ENCODE measurements at places on chromosomes 16 and 17.

DNA sequence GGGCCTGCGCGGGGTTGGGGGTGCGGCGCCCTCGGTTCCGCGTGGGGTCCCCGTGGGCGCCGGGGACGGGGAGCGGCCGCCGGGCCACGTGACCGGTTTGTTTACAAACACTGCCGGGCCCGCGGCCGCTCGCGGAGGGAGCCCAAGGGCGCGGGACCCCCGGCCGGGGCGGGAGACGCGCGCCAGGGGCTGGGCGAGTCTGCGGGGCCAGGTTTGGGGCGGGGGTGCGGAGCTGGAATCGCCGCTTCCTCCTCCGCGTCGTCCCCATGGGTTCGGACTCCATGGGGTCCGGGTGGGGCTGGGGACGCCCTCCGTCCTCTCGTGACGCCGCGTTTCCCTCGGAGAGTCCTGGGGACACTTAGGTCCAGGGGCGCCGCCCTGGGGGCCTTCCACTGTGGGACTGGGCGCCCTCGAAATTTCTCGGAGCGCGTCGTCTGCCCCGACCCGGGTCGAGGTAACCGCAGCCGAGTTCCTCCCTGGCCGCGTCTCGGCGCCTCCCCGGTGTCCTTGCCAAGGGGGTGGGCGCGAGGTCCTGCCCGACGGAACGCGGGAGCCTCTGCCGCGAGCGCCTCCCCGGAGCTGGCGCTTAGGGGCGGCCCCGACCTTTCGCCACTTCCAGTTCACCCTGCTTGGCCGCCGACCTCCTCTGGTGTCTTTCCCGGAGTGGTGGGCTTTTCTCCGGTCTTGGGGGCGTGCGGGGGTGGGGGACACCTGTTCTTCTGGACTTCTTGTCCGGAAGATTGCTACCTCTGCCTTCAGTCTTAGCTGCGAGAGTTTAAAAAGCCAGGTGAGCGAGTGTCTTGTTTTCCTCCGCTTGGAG lies 684 bp downstream of the YPEL2 start:
- DNase-seq = peak; percentile 76

- no peak for DNase-seq
These were observed 16.1 kb downstream of the TRAF7 start for GRCh38 chr16:2171601-2172178.

- peak; percentile 70 for DNase-seq
These were observed 226.2 kb downstream of the CCDC182 start for GRCh38 chr17:57518587-57519581.

GRCh38 chr17:68612209-68612922 lies 11.2 kb upstream of the FAM20A start:
- DNase-seq = no peak

DNA sequence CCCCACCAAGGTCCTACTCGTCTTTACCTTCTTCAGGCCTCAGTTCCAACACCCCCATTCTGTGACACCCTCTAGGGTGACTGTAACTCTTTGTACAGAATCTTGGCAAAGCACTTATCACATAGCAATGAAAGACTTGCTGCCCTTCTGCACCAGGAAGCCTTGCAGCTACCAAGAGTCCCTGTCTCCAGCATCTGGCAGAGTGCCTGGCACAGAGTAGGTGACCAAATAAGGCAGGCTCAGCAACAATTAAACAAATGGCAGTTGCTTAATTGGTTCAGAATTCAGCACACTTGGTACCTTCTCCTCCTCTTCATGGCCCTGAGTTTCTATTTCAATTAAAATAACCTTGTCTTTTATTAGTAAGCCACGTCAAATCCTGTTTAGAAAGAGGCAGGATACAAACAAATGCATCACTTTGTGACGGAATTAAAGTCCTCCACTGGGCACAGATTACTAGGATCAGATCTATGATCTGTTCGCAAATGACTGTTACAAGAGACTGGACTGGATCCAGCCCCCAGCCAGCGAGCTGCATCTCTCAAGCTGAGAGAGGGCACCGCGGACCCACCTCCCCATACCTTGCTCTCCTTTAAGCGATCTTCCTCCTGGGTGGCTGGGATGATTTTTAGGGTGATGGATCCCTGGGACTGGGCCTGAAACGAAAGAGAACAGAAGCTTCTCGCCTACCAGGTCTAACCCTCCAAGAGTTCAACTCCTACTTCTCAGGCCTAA lies 9.4 kb downstream of the MPP3 start:
- DNase-seq = no peak

GRCh38 chr16:83205896-83206295 lies 579.1 kb downstream of the CDH13 start:
- no peak for DNase-seq

DNA sequence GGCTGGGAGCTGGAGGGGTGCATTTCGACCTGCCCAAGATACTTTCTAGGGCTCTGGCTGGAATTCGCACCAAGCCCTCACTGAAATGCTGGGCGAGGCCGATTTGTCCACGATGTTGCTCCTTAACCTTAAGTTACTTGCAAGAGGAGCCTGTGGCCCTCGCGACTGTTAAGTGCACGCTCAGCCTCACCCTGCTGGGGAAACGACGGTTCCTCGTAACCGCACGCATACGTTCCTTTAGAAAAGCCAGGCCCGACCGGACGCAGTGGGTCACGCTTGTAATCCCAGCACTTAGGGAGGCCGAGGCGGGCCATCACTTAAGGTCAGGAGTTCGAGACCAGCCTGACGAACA lies 607 bp upstream of the NCOR1 start:
- no peak for DNase-seq

DNA sequence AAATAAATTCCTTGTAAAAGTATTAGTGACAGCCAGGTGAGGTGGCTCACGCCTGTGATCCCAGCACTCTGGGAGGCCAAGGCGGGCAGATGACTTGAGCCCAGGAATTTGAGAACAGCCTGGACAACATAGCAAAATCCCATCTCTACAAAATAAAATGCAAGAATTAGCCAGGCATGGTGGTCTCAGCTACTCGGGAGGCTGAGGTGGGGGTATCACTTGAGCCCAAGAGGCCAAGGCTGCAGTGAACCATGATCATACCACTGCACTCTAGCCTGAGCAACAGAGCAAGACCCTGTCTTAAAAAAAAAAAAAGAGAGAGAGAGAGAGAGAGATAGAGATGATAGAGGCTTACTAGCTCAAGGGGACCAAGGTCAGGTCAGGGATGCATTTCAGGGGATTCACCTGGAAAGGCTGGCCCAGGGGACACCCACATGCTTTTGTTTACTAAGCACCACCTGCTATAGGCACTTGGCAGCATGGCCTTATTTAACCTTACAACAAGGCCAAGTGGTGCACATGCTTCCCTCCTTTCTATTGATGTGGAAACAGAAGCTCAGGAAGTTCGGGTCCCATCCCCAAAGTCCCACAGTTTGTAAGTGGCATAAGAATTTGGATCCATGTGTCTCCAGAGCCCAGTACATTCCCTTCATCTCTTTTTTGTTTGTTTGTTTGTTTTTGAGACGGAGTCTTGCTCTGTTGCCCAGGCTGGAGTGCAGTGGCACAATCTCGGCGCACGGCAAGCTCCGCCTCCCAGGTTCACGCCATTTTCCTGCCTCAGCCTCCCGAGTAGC lies 12.4 kb upstream of the SRCIN1 start:
- DNase-seq = no peak

DNA sequence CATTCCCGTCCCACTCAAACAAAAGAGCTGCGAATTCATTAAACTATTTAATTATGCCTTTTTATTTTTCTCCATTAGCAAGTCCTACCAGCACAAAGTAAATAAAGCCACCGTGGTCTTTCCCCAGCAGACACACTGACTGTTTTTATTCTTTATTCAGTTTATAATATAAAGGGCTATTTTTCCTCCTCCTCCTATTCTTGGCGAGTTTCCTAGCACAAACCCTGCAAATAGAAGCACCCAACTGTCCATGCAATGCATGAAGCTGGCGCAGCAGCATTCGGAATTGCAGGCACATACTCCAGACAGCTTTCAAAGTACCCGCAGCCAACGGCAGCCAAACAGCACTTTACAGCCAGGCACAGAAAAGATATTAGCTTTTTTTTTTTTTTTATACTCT lies 583.4 kb upstream of the PSMD7 start:
- DNase-seq = no peak

GRCh38 chr17:72090108-72090507 lies 30.7 kb upstream of the SOX9 start:
- no peak for DNase-seq

DNA sequence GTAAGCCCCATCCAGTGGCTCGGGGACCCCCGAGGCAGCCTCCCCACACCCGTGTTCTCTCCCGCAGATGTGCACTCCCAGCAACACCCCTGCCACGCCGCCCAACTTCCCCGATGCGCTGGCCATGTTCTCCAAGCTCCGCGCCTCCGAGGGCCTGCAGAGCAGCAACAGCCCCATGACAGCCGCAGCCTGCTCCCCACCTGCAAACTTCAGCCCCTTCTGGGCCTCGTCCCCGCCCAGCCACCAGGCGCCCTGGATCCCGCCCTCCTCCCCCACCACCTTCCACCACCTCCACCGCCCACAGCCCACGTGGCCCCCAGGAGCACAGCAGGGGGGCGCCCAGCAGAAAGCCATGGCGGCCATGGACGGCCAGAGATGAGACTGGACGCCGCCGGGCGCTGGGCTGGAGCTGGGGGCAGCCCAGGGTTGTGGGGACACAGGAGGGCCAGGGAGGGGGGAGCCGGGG lies 5.0 kb downstream of the UBALD2 start:
- no peak for DNase-seq

DNA sequence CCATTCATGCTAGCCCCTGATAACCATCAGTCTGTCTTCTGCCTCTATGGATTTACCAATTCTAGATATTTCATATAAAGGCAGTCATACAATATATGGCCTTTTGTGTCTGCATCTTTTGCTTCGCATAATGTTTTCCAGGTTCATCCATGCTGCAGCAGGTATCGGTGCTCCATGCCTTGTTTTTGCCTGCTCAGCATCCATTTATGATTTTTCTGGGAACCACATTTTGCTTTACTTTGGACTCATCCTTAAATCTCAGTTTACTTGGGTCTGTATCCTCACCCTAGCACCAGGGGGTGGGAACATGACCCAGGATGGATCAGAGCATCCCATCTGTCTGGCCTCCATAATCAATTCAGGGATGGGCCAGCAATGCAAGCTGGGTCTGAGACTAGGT lies 325.7 kb downstream of the XYLT1 start:
- no peak for DNase-seq

- no peak for DNase-seq
These were observed 14.4 kb upstream of the EEF2K start for GRCh38 chr16:22191532-22192260.

DNA sequence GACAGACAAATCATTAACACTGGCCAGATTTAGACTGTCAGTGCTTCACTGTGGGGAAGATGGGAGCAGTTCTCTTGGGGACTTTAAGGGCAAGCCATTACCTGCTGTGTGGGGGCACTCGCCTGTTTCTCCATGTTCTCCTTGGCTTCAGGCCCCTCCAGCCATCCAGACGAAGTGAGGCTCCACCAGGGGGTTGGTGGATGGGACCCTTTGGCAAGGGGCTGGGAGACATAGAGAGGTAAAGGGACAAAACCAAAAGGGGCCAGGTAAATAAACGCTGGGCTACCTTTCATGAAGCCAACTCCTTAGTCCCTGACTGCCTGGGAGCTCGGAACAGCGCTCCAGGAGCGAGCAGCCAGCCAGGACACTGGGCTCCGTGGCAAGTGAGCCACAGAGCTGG lies 14.0 kb downstream of the TBX4 start:
- DNase-seq = no peak

DNA sequence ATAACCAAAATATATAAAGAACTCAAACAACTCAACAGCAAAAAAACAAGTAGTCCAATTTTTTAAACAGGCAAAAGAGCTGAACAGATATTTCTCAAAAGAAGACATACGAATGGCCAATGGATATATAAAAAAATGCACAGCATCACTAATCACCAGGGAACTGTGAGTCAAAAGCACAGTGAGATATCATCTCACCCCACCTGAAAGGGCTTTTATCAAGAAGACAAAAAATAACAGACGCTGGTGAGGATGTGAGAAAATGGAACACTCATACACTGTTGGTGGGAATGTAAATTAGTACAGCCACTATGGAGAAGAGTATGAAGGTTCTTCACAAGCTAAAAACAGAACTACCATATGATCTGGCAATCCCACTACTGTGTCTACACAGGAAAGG lies 7.4 kb downstream of the XYLT1 start:
- no peak for DNase-seq

- no peak for DNase-seq
These were observed 79.3 kb downstream of the ABCC12 start for GRCh38 chr16:48076455-48077012.

DNA sequence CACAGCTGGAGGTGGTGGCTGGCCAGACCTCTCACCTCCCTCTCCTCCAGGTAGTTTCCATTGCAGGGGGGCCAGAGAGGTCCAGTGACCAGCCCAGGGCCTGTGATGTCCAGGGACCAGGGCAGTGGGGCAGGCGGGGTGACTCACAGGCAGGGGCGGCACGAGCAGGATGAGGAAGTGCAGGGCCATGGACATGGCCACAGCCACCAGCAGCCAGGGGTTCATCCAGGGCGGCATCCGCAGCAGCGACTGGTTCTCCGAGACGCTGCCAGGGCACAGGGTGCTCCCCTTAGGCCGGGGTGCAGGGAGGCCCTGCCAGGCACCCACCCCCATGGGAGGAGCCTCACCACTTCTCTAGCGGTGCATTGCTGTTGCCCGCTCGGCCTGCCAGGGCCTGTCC lies 12.9 kb upstream of the P2RX1 start:
- DNase-seq = no peak

DNA sequence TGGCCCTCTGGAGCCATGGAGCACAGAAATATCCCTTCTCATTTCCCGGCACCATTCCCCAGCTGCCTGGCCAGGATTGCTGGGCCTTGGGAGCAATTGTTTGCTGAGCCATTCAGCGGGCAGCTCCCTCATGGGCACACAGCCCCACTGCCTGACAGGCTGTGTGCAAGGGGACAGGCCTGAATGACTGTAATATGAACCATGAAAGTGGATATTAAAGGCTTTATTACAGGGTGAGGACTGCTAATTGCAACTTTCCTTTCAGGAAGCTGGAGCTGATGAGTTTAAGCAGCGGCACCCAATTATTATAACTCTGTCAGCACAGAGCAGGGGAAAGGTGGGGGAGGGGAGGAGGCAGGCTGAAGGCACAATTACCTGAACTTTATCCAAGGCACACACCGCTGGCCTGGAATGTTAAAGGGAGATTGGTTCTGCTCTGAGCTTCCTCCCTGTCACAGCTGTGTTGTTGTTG lies 159.8 kb upstream of the SDK2 start:
- DNase-seq = no peak

- no peak for DNase-seq
These were observed 3.5 kb downstream of the MED1 start for GRCh38 chr17:39447561-39447960.

GRCh38 chr17:77288115-77288619 lies 147.4 kb downstream of the SEC14L1 start:
- no peak for DNase-seq

- no peak for DNase-seq
These were observed 40.2 kb downstream of the SLC7A5 start for GRCh38 chr16:87828907-87829621.

DNA sequence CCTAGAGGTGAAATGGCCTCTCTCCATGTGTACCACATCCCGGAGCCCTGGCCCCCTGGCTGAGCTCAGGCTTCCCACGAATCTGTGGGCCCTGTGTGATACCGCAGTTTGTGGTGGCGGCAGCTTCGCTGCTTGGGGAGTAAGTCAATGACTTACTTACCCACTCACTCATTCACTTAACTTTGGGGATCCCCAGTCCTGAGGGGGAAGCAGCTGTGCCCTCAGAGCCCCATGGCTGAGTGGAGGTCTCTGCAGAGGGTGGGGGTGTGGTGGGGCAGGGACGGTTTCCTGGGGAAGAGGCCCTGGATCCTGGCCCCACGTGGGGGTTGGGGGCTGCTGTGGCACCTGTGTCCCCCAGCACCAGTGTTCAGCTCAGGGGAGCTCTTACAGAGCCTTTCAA lies 13.2 kb downstream of the KCNJ12 start:
- no peak for DNase-seq
